ENCODE measurements at places on chromosomes 7 and 10.
A peak's percentile ranks its signal among the peaks of the same experiment; 100 is the strongest.

- no peak for DNase-seq
Observed at GRCh38 chr10:103658049-103658577, 164.6 kb downstream of the NEURL1 start.

DNA sequence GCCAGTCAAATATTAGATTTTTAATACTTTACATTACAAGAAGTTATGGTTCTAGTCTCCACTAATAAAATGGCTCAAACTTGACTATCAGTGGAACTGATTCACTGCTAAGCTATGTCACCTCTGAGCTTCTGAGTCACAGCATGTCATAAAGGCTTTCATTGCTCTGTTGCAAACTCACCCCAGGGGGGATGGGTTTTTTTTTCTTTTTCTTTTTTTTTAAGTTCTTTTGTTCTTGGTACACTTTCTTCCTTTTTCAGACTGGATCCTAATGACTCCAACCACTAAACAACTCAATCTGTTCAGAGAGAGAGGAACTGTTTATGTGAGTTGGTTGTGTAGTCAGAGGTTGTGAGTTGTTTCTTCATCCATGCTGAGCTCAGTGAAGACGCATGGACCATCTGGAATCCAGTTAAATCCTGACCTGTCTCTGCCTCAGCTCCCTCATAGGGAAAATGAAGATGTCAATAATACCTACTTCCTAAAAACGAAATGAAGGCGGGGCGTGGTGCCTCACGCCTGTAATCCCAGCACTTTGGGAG is 11.0 kb downstream of the MYOF start:
- peak; percentile 35 for DNase-seq

DNA sequence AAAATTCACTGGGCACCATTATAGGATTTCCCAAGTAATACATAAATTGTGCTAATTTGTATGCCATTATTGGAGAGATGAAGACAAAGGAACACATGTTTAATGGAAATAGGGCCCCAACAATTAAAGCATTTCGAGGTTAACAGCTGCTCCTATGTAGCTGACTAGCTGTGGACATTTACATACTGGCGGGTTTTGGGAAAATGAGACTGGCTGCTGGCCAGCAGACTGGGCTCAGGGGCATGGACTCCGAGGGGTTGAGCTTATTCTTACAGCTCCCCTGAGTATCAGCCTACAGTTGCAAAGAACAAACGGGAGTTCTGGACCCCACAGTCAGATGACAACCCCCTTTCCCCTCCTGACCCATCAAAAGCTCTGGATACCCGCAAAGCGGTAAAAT is 91.9 kb upstream of the MYO3A start:
- DNase-seq, result no peak

DNA sequence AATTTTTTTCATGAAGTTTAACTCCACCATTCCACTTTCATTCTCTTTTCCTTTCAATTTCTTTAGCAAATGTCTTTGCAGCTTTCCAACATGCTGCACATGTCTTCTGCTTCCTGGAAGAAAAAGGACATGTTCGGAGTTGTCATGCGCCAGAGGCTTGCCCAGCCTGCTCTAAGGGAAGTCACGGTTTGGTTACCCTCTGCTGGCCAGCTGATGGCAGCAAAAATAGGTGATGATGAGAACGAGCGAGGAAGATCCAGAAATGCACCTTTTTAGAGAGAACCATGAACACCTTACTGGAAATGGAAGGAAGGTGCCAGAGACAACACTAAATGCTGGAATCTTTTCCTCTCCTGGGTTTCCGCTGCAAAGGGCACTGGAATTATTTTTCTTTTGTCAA is 4.9 kb upstream of the ZSCAN21 start:
- peak; percentile 24 for DNase-seq

DNA sequence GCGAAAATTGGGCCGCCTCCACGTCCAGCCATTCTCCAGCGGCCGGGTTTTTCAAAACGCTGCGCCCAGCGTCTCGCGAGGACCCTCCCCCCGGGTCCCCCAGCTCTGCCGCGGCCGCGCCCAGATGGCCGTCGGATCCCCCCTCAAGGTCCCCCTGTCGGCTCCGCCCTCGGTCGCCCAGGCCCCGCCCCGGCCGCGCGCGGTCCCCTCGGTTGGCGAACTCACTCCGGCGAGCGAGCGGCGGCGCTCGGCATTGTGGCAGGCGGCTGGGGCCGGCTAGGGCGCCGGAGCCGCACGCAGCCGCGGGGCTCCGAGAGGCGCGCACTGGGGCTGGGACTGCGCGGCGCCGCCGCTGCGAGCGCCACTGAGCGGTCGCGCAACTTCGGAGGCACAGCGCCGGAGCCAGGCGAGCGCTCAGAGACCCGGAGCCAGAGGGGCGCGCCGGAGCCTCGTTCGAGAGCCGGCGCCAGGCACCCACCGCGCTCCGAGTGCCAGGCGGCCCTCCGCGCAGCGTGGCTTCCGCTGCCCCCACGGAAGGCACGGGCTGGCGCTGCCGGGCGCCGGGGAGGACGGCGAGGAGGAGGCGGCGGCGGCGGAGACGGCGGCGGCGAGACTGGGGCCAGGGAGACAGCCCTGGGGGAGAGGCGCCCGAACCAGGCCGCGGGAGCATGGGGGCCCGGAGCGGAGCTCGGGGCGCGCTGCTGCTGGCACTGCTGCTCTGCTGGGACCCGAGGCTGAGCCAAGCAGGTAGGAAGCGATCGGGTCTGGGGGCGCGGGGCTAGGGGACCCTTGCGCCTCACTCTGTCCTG is at the start of gene UNC5B:
Gene UNC5B (plus strand): TSS at position 253 of the 809 bp plus-strand sequence. CDS start 416 bp downstream, at position 669.
- peak; percentile 72 for DNase-seq

DNA sequence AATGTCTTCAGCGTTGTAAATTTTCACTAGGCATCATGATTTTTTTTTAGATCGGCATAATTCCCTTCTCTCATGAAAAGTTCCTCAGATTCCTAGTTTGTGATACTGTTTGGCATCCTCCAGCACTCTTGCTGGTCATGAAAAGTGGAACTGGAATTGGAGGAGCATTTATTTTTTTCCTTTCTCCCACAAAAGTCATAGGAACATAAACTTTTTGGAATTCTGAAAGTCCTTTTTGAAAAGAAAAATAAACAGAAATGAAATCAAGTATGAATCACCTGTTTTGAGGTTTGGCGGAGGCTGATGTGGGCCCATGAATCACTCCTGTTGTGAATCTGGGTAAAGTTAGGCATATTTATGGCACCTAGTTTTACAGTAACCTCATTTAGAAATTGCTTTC is 17.7 kb downstream of the CACNB2 start:
- DNase-seq, result no peak

GRCh38 chr7:142104550-142105527 is 6.7 kb upstream of the MGAM2 start:
- DNase-seq, result no peak

- DNase-seq, result no peak
Observed at GRCh38 chr10:105024184-105024583, 383.1 kb downstream of the SORCS3 start.

GRCh38 chr10:110437761-110438341 is 59.9 kb upstream of the DUSP5 start:
- DNase-seq, result no peak

GRCh38 chr7:128827971-128828711 is 2.1 kb upstream of the FLNC start:
- DNase-seq, result no peak

DNA sequence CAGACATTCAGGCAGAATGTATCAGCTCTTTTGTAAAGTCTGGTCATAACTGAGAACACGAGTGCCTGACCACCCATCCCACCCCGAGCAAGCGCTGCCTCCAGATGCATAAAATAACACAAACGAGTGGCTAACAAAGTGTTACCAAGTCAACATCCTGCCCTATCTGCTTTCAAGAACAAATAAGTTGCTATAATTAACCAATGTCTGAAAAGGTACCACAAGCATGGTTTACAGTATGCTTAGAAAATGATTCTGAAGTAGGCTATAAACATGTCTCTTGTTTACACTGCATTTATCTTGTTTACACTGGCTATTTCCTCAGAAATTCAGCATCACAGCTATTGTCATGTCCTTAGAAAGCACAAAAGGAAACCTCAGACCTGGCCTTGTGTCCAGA is 49.5 kb downstream of the PIK3AP1 start:
- no peak for DNase-seq

- DNase-seq, result no peak
Observed at GRCh38 chr10:78462176-78462575, 428.5 kb downstream of the RPS24 start.

- DNase-seq, result no peak
Observed at GRCh38 chr10:66888237-66888636, 37.6 kb upstream of the LRRTM3 start.

DNA sequence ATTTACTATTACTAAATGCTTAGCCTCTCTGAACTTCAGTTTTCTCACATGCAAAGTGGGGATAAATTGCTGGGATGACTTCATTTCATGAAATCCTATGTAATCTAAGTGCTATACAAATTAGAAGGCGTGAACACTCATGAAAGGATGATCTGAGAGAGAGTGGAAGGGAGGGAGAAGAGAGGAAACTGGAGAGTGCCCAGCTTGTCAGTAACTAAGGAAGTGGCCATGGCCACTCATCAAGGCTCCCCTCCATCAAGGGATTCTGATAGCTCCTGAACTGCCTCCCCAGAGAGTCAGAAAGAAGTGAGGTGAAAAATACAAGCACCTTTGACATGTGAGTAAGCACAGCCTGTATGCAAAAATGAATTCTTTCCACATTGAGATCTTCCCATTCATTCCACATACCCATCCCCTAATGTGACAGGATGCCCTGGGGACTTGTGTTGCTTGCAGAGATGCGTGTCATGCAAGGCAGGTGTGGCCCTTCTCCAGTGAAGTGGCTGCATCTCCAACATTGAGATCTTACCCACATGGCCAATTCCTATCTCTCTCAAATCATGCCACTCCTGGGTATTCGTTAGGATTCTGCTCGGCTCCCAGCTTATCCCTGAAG is 76.5 kb upstream of the ITPRID1 start:
- no peak for DNase-seq

DNA sequence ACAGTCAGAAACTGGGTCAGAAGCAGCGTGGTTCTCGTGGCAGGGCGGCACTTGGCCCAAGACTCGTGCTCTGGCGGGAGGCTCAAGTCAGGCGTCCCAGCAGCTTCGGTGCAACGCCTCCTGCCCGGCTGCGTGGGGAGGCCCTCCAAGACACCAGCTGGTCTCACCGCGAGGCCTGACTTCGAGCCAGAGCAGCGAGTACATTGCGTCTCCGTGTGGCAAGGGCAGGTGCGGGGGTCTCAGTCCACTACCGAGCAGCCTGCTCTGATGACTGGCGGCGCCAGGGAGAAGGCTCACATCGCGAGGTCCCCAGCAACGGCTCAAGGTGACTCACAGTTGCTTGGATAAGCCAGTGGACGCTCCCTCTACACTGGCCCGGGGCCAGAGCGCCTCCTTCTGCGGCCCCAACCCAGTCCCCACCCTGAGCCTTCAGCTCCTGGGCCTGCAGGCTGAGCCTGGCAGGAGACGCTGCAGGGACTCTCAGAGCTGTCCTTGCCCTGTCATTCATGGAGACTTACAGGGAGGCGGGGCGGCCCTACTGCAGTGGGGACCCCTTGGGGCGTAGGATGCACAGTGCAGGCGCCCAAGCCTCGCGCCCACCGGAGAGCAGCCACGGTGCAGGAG is 41.9 kb upstream of the PRKAR1B start:
- no peak for DNase-seq

GRCh38 chr10:122744257-122744656 is 44.6 kb upstream of the C10orf120 start:
- DNase-seq, result no peak

- DNase-seq, result no peak
Observed at GRCh38 chr7:3336042-3336665, 35.1 kb downstream of the SDK1 start.

- DNase-seq, result no peak
Observed at GRCh38 chr7:43790006-43790405, 31.5 kb downstream of the BLVRA start.

DNA sequence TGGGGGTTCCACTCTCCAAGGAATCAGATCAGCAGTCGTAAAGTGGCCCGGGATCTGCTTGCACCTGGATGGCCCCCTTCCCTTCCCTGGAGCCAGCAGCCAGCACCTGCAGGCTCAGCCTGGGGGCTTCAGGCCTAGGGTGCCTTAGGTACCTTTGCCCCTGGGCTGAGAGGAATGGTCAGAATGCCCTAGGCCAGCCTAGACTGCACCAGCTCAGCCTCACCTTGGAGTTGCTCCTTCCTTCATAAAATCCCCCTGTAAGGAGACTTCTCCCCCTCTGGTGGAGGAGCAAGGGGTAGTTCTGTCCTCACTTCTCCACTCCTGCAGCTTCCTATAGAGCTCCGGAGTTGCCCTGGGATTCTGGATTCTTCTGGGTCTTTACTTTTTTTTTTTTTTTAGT is 32.4 kb upstream of the LBX1 start:
- DNase-seq, result no peak
